ENCODE measurements at places on chromosomes 7 and 10.

DNA sequence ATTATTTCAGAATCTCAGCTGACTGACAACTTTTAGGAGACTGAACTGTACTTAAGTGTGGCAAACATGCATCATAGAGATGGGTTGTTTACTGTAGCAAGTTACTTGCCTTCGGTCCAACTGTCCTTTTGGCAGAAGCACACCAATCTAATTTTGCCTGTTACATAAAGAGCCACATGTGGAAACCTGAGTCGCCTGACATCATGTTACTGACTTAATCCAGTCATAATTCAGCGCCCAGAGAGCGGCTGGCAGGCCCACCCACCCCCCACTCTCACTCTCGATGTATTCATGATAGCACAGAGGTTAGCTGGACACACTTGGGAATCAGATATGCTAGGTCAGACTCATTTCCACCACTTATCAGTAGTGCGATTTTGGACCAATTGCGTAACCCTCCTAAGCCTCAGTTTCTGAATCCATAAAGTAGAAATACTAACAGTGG lies 57.3 kb upstream of the CAPZA2 start:
- DNase-seq: no peak

GRCh38 chr7:83520726-83521125 lies 128.2 kb downstream of the SEMA3E start:
- DNase-seq: no peak

DNA sequence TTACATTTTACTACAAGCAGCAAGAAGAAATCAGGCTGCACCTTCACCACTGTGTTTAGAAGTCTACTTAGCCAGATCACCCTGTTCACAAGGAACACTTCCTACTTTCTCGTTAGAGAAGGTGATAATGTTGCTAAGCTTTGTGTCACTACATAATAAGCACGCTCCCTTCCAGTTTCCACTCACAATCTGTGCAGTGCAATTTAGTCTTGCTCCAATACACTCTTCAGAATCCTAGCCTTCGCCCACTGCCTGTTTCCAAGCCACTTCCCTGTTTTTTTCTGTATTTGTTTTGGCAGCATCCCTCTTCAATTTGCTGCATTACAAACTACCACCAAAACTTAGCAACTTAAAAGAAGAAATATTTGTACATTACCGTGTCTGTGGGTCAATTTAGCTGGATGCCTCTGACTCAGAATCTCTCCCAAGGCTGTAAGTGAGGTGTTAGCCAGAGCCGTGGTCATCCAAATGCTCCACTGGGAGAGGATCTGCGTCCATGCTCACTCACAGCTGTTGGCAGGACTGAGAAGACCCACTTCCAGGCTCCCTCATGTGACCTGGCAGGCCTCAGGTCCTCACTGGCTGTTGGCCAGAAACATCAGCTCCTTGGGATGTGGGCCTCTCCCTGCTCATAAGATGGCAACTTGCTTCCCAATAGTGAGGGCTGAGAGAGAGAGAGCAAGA lies 110.4 kb downstream of the PON1 start:
- peak; percentile 86 for DNase-seq

GRCh38 chr7:20447021-20447650 lies 116.4 kb downstream of the ITGB8 start:
- no peak for DNase-seq

DNA sequence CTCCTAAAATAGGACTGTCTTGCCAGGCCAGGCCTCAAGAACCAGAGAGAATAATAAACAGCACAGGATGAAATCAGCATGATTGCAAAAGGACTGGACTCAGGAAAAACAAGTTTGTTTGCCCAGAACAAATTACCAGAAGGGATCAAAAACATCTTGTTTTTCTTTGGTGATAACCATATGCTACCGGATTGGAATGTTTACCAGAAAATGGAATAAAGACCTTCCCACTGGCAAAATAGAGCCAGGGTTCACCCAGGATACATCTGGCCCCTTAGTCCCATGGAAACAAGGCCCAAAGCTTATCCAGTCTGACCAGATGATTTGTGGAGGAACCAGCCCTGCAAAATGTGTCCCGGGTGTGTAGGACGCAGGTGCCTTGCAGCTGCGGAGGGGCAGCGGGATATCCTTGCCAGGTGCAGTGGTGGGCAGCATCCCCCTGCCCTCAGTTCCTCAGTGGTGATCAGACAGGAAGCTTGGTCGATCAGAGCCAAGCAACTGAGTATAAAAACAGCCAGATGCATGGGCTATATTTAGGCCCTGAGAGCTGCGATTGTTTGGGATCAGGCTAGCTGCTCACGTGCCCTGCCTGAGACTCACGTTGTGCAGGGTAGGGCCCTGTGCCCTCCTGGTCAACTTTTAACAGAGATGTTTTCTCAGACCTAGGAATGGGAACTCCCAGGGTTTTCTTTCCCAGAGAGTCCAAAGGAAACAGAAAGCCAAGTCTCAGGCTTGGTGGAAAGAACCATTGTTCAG lies 4.6 kb upstream of the ZNF22 start:
- peak; percentile 83 for DNase-seq

GRCh38 chr7:124113045-124113444 lies 80.2 kb upstream of the TMEM229A start:
- no peak for DNase-seq

- no peak for DNase-seq
Observed at GRCh38 chr10:43126759-43127424, 11.4 kb upstream of the CSGALNACT2 start.

GRCh38 chr10:45553155-45553554 lies 119.4 kb downstream of the ZFAND4 start:
- DNase-seq: no peak

DNA sequence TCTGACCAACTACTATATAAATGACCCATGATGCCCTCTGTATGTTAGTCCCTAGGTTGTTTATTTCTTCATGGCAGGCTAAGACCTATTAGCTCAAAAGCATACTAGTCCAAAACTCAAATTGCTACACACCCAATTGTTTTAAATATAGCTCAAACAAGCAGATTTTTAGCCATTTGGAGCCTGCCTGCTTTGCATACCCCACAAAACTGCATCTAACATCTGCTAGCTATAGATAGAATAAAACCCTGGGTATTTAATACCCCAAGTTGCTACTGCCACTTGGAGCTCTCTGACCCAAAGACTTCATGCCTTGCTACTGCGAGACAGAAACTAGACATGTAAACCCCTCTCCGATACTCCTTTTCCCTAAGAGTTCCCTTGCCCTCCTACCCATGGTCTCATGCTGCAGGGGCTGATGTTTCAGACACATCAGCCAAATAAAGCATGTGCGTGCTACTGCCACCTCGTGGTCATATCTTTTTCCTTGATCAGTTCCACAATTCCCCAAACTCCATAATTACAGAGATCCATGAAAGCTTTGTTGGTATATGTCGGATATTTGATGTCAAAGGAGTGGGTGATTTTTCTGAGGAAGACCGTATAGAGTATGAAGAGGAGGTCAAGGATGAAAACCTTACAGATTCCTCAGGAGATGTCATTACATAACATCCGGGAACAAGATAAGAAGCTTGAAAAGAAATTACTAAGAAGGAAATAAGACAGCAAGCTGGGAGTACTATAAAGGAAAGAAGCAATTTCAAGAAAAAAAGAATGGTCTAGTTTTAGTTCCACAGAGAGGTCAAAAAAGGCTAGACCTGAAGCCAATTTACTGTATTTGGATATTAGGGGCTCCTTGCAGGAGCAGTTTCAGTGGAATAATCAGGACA lies 386.6 kb downstream of the SH2D4B start:
- peak; percentile 68 for DNase-seq

DNA sequence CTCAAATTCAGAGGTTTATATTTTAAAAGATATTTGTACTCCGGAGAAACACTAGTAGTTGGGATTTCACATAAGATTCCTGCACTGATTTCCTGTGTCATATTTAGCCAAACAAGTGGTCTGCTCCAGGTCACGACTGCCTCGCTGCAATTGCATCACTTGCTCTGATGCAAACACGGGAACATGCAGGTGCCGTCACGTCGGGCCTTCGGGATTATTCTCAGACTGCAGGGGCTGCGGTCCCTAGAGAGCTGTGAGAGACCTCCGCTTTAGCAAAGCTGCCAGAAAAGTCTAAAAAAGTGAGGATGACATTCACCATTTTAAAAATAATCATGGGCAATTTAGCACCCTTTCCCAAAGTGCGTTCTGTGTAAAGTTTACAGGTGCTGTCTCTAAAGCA lies 93.5 kb upstream of the DDC start:
- no peak for DNase-seq

GRCh38 chr10:51007781-51008180 lies 66.5 kb upstream of the PRKG1 start:
- no peak for DNase-seq

DNA sequence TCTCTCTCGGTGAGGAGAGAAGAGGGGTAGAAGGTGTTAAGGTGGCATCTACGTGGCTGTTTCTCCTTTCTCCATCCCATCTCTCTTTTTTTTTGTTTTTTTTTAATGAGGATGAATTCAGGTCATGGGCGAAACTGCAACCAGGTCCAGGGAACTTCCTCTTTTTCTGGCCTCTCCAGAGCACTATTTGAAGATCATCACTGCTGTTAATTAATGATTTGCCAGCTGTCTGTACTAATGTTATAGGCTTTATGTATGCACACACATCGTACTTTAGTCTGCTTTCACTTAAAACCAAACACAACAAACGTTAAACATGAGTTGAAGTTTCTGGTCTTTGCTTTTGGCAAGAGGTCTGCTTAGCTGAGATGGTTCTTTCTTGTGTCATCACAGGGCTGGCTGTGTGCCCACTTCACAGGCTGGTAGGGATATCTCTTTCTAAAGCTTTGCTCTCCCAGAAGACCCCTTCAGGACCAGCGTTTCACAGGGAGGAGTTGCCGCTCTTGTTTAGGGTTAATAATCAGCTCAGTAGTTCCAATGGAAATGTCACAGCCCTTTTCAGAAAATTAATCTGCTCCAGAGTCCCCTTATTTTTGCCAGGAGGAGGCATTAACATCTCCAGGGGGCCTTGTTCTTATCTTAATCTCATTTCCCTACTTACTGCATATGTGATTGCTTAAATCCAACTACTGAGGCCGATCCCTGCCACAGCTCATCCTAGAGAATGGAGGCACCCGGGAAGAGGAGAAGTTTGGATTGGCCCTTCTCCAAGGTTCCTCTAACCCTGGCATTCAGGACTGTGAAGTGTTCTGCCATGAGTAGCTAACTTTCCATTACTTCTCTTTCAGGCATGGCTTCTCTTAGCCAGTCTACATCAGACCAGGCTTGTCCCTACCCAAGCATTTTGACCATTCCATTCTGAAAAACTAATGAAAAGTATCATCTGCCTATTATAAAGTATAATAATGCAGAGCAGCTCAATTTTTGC lies 273.9 kb upstream of the NFE2L3 start:
- no peak for DNase-seq

- DNase-seq: no peak
Observed at GRCh38 chr7:93923942-93924341, 2.4 kb downstream of the GNG11 start.

DNA sequence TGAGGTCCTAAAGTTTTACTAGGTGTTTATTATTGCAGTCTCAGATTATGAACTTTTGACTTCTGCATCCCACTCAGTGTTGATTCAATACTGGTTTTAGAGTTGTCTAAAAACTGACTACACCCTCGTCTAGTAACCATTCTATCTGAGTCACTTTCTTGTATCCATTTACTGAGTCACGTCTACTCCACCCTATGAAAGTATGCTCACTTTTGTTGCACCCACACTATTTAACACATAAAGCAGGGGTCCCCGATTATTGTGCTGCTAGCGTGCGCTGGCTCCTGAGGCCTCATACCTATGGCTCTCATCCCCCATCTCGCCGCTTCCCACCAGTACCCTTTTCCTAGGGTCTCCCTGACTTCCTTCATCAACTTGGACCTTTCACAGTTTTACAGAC lies 2.0 kb downstream of the SAMD9 start:
- no peak for DNase-seq

All from sciatic nerve (tissue), 2 donors.